ENCODE measurements at places on chromosomes 4 and X.
A peak's percentile ranks its signal among the peaks of the same experiment; 100 is the strongest.

- no peak for DNase-seq
Measured at GRCh38 chr4:2811830-2812611, 19.1 kb downstream of the SH3BP2 start.

GRCh38 chr4:186192066-186192612, 772 bp downstream of the CYP4V2 start:
- DNase-seq, result no peak

DNA sequence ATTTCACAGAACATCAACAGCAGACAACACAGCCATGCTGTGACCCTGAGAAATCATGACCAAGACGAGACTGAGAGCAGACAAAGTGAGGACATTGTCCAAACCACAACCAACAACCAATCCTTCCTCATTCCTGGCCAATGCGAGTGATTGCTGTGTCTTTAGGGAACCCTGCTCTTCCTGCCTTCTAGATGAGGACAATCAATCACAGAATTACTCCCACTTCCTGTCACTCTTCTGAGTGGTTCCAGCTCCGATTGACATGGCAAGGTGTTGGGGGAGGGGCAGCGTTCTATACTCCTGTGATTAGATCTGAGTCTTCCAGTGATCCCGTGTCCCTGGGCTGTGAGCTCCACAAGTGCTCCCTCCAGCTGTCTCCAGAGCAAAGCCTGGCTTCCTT, 227.8 kb downstream of the STIM2 start:
- DNase-seq, result no peak

DNA sequence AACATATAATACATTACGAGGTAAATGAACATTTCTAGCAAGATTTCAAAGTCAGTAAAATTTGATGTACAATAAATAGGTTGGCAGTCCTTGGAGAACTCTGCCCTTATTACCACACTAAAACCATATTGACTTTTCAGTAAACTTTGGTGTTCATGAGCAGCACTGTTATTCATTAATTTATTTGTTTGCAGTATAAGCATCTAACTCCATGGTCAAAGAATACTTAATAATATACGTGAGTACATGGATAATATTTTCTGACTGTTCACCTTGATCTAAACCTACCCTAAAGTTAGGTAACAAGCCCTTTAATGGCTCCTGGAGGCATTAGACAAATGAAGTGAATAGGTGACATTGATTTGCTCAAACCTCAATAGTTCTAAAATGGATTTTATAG, 817.2 kb upstream of the FTHL17 start:
- DNase-seq, result no peak

DNA sequence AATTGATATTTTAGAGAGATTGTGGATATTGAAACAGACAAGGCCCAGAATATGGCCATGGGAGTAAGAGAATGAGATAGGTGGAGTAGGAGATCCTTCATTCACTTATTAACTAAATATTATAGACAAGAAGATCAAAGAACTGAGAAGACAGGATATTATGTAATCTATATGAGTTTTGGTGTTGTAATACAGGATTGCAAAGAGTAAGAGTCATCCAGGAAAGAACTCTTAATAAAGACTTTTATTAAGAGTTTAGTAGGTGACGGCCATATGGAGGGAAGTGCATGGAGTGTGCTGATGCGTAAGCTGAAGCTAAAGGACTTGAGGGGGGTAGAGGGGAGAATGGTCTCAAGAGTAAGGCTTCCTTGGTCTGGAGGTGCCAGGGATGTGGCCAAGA, 153.7 kb downstream of the VEGFC start:
- no peak for DNase-seq

- DNase-seq, result peak; percentile 57
Measured at GRCh38 chrX:119482481-119483480, 14.5 kb downstream of the SLC25A5 start.

DNA sequence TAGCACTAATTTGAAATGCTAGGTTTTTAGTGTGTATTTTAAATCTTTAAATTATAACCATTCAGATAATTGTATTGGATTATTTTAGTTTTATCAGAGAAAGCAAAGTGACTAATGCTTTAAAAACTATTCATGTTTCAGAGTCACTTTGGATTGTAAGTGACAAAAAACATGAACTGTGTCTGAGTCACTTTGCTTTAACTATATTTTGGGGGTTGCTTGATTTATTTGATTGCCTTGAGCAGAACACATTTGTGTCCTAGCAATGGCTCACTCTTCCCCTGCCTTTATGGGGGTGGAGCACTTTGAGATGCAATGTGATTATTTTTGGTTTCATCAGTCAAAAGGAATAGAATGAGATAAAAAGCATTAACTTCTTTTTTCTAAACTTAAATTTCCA, 188.4 kb upstream of the ARX start:
- DNase-seq, result no peak

DNA sequence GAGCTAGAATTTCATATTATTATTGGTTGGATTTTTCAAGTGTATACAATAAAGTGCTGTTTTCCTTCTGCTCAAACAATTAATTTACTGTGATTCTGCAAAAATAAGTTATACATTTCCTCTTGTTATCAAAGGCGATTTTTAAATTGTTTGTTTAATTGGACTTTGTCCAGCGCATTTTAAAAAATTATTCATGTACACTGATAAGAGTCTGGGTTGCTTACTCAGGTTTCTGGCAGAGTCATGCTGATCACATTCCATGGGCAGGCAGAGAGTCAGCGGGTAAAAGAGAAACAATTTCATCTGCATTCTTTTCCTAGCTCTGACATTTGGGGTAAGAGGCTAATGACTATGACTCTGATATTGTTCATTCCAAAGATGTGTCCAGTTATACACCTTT, 8.9 kb downstream of the FAT4 start:
- DNase-seq, result no peak

- no peak for DNase-seq
Measured at GRCh38 chrX:101958139-101958538, 26.3 kb upstream of the ZMAT1 start.

DNA sequence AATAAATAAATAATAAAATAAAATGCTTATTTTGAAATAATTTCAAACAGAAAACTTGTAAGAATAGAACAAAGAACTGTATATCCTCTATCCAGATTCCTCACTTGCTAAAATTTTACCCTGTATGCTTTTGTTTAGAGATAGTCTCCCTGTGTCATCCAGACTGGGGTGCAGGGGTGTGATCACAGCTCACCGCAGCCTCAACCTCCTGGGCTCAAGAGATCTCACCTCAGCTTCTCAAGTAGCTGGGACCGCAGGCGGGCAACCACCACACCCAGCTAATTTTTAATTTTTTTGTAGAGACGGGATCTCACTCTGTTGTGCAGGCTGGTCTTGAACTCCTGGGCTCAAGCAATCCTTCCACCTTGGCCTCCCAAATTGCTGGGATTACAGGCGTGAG, 17.5 kb upstream of the ARAF start:
- no peak for DNase-seq

DNA sequence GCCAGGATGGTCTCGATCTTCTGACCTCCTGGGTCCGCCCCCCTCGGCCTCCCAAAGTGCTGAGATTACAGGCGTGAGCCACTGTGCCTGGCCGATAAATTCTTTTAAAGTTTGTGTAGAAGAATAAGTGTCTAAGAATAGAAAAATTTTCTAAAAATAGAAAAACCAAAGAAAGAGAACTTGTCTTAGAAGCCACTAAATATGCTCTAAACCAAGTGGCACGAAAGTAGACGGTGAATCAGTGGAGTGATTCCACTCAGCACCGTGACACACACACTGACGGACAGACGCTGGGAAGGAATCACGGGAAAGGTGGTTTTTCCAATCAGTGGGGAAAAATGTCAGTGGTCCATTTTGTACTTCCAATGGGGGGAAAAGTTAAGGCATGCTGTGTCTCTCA, 72.7 kb upstream of the PSAPL1 start:
- no peak for DNase-seq

- DNase-seq, result no peak
Measured at GRCh38 chr4:138904793-138905192, 110.8 kb upstream of the NOCT start.

DNA sequence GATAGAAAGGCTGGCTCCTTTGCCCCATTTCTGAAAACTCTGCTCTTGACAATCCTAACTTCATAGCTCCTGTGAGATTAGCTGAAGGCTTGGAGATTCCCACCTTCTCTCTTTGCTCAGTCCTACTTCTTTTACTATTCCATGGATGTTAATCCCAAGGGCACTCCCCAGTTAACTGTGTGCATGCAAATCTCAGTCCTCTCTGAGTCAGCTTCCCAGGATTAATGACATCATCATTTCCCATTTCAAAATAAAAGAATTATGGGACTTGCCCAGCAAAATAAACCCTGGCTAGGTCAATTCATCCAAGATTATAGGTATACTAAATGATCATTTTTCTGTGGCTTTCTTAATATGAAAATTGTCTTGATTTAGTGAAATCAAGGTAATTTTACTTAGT, 328.6 kb upstream of the NR3C2 start:
- DNase-seq, result no peak

DNA sequence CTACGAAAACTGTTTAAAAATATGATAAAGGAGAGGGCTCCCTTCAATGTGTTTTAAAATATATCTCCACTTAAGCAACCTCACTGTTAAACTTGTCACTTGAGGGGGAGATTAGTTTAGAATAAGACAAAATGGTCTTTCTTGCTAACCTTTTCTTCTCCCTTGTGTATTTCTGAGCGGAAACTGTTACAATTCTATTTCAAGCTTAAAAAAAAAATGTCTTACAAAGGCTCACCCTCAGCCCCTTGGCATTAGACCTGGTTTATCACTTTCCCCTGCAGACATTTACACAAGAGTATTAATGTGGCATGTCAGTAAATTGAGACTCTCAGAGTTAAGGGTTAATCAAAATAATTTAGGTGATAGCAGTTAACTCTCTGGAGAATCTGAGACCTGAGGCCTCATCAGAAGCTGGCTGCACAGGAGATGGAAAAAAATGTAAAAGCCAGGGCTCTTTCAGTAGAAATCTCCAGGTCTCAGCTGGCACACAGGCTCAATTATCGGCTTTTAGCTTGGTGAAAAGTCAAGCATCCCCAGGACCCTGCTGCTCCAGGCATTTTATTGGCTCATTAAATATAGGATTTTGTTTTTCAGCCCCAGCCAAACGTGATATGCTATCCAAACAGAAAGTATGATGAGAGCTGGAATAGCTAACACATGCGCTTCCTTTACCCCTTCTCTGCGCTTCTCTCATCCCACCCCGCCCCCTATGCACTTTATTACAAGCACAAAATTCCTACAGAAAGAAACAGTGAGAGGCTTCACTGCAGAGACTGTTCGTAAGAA, 130.5 kb downstream of the PPA2 start:
- no peak for DNase-seq

GRCh38 chr4:26300314-26301307, 20.2 kb upstream of the RBPJ start:
- no peak for DNase-seq

- DNase-seq, result no peak
Measured at GRCh38 chrX:66221856-66222255, 57.8 kb downstream of the HEPH start.

GRCh38 chr4:150874338-150875226, 140.5 kb downstream of the LRBA start:
- no peak for DNase-seq

DNA sequence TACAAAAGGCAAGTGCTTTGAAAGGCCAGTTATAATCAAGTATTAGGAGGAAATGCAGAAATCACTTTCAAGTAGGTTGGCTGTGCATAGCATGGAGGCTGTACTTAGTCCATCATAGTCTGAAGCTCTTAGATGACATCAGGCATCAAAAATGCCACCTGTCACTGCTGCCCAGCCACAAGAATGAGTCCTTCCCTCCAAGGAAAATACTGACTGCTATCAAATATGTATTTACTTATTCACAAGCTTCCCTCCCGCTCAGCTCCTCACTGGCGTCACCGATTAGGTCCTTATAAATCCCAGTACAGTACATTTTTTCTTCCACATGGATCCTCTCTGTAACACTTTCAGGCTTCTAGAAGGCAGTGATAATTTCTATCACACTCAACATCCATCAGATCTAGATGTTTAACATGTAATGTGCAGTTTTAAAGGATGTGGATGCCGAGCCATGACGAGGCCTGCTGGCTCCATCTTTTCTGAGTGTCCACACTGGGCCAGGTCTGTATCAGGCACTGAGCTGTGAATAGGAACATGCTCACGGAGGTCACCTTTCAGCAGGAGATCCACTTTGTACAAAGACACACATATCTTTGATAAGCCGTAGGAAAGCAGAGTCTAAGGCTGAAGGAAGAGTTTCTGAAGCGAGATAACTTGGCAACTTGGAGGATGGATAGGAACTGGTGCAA, 121.9 kb downstream of the PALLD start:
- no peak for DNase-seq

- DNase-seq, result peak; percentile 33
Measured at GRCh38 chrX:100880368-100880767, 6.2 kb upstream of the NOX1 start.

DNA sequence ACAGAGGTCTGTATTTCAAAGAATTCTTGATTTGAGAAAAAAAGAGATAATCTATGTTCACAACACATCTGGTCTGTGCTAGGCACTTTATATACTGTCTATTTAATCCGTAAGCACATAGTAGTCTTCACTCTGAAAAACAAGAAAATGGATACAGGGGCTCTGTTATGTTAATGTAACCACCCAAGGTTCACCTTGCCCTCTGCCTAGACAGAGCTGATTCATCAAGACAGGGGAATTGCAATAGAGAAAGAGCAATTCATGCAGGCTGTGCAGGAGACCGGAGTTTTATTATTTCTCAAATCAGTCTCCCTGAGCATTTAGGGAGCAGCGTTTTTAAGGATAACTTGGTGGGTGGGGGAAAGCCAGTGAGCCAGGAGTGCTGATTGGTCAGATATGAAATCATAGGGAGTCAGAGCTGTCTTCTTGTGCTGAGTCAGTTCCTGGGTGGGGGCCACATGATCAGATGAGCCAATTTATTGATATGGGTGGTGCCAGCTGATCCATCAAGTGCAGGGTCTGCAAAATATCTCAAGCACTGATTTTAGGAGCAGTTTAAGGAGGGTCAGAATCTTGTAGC, 92.9 kb upstream of the TNIP3 start:
- DNase-seq, result no peak

GRCh38 chr4:140260227-140260626, 106.2 kb upstream of the MAML3 start:
- DNase-seq, result no peak

- DNase-seq, result no peak
Measured at GRCh38 chr4:99855678-99856077, 38.5 kb downstream of the LAMTOR3 start.
